ENCODE measurements at places on chromosomes 1 and 21.

DNA sequence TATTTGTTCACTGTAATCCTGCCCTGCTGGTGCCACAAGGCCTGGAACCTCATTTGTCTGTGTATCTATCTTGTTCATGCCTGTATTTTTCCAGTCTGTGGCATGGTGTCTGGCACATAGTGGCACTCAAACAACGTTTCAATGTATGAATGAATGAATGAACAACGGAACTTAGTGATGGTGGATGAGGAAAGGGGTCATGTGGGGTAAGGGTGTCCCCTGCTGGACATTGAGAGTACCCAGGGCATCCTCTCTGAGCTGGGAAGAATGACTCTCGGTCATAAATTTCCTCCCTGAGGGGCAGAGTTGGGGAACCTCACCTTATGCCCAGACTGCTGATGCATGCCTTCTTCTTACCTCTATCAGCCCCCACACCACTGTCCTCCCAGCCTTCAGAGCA lies 18.9 kb upstream of the ZNF683 start:
- peak; percentile 74 for DNase-seq

DNA sequence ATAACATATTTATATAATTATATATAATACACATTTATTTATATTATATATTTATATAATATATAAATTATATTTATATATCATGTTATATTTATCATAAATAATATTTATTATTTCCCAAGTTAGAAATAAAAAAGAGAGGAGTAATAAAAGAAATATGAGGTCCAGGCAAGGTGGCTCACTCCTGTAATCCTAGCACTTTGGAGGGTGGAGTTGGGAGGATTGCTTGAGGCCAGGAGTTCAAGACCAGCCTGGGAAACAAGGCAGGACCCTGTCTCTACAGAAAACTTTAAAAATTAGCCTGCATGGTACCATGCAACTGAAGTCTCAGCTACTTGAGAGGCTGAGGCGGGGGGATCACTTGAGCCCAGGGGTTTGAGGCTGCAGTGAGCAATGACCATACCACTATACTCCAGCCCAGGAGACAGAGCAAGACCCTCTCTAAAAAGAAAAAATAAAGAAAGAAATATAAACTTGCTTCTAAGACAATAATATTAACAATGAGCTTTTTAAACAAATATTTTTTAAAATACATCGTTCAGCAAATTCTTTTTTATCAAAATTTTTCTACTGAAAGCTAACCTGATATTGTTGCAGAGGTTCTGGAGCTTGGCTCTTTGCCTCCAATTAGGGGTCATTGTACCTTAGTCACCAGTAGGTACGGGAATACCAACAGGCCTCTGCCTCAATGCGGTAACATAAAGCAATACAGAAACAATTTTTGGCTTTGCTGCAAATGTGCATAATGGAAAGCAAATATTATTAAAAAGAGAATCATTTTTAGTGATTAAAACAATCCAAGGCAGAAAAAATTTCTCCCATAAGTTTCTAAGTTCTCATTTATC lies 290.0 kb downstream of the SETD4 start:
- DNase-seq = no peak

DNA sequence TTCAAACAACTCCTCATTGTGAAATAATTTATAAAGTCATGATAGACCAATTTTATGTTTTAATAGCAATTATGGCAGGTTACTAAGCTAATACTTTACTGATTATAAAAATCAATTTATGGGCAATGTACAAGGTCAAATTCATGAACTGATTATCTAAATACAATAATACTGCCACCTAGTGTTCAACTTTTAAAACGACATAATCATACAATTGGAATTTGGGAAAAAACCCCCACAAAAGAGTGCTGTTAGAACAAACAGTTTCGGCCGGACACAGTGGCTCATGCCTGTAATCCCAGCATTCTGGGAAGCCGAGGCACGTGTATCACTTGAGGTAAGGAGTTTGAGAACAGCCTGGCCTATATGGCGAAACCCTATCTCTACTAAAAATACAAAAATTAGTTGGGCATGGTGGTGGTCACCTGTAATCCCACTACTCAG lies 14.0 kb downstream of the GTF2B start:
- peak; percentile 48 for DNase-seq

- no peak for DNase-seq
Measured at GRCh38 chr1:17200246-17200645, 4.7 kb upstream of the PADI1 start.

GRCh38 chr1:32761253-32761877 lies 55.8 kb downstream of the YARS1 start:
- peak; percentile 55 for DNase-seq
